ENCODE measurements at places on chromosomes 2 and 18.

DNA sequence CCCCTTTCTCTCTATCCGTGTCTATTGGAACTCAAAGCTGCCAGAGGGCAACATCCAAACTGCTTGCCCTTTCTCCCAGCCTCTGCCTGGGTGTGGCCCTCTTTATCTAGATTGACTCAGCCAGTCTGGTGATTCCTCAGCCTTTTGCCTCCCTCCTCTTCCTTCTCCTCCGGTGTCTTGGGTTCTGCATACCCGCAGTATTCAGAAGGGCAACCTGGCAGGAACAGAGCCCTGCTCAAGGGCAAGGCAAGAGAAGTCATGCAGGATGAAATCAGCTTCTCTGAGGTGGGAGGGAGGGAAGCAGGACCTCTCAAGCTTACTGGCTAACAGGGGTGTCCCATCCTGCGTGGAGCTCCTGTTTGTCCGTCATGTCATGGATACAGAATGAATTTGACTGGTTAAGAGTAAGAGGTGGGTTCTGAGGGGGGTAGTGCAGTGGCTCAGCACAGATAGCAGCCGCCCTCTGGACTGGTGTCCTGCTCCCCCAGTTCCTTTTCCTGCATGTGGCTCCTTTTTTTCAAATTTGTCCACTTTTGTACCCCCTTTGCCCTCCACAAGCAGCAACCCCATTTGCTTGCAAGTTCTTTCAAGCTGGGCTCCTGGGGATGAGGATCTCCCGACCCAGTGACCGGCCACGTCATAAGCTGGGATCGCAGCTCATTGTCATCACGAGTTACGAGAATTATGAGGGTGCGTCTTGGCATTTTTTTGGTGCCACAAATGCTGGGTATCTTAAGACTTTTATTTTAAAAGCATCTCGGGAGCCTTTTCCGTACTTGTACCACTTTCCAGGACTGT lies 154.1 kb downstream of the FHOD3 start:
- DNase-seq, result no peak

GRCh38 chr2:230814616-230815015 lies 50.1 kb upstream of the ITM2C start:
- no peak for DNase-seq

- DNase-seq, result no peak
These were observed 170.7 kb downstream of the DIS3L2 start for GRCh38 chr2:232132181-232132580.

DNA sequence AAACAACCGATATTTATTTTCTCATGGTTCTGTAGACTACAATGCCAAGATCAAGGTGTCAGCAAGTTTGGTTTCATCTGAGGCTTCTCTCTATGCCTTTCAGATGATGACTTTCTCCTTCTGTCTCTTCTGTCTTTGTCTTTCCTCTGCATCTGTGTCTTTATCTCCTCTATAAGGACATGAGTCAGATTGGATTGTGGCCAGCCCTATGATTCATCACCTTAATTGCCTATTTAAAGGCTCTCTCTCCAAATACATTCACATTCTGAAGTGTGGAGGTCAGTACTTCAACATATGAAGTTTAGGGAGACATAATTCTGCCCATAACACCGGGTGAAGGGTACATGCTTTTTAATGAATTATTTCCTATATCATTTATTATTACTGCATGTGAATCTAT lies 71.2 kb upstream of the CNTNAP5 start:
- DNase-seq, result no peak

- no peak for DNase-seq
These were observed 180.3 kb upstream of the TACR1 start for GRCh38 chr2:75379476-75380210.

DNA sequence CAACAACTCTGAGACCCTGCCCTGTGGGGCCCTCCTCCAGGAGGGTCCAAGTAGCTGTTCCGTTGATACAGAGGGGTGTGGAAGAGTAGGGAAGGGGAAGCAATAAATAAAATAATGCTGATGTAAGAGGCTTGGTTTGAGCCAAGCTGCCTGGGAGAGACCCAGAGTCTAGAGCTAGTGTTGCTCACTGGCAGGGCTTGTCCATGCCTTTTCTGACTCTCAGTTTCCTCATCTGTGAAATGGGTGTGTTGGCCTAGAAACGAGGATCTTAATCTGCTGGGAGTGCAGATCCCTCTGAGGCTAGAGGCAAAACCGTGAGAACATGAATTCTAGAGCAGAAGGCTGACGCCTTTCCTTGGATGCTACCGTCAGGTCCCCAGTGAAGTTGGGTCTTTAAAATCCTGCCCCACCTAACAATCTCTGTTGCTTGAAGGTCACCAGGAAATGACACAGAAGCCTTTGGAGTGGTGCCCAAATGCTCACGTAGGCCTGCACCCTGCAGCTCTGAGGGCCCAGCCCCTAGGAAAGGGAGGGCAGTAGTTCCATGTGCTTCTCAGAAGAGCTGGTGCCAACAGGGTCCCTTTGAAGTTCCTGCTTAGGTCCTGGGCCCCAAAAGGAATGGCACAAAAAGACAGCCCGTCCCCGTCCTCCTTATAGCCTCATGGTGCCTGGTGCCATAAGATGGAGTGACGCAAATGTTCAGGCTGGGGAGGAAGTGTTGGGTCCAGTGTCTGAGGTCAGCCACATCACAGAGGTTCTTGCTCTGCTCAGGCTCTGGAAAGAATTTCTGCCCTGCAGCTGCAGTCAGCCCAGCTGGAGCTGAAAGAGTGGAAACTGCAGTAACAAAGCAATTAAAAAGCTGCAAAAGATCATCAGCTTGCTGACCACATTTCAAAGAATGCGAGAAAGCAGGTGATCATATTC lies 73.2 kb upstream of the SMAD2 start:
- DNase-seq, result no peak

GRCh38 chr18:67766930-67767329 lies 250.4 kb upstream of the DSEL start:
- no peak for DNase-seq

DNA sequence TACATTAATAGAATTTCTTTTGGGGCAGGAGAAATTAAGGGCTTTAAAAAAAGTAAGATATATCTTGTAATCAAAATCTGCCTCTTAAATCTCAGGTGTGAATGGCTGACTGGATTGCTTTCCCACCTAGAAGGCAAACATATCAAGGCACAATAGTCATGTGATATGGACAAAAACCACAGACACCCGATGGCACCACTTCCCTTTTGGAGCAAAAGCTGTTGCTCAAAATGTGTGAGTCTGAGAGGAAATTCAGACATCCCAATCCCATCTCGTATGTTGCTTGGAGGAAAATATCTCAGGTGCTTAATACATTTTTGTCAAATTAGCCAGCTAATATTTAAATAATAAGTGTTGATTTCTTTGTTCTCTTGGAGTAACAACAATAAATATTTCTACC lies 120.7 kb downstream of the KCNF1 start:
- no peak for DNase-seq

GRCh38 chr2:14550658-14551057 lies 81.9 kb upstream of the LRATD1 start:
- no peak for DNase-seq

Data from activated naive CD4-positive, alpha-beta T cell treated with Interleukin-2 at 50 U/mL for 16 hours (primary cell).